Neural progenitor cell (in vitro differentiated cells): ENCODE measurements at places on chromosomes 12 and 14. TPM values are rescaled to one million over a fixed set of nuclear protein-coding genes. Genes with fewer than 3 reads are reported as not detected.
A peak's percentile ranks its signal among the peaks of the same experiment; 100 is the strongest.

The ABCC9 gene
- total RNA-seq, result not detected in 2 replicates

The RASAL1 gene
- total RNA-seq, result 0.50 and 1.4 TPM in 2 replicates

The PROX2 gene
- total RNA-seq, result not detected in 2 replicates

DNA sequence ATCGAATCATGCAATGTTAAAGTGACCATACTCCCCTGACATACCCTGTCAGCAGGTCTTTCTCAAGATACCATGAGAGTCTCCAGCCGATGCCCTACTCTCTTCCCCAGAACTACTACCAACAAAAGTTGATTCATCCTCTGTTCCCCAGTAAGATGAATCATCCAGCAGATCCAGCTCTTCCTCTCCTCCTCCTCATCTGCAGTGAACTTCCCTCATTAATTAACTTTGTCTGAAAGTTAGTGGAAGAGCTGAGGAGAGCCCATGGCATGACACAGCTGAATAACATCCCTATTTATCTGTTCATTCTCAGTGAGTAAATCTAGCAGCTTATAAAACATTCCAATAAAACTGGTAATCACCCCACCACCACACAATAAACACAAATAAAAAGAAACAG lies 213.4 kb downstream of the EGLN3 start:
- no peak overlapping the region for H3K27ac ChIP-seq
- peaks cover 8% of the 10 kb centered on the region for H3K4me1 ChIP-seq
- H3K36me3 ChIP-seq, result no peaks in the 10 kb centered on the region

The CEBPE gene
- not detected in 2 replicates for total RNA-seq

The ADCK1 gene
- 1.6 and 4.8 TPM in 2 replicates for total RNA-seq

DNA sequence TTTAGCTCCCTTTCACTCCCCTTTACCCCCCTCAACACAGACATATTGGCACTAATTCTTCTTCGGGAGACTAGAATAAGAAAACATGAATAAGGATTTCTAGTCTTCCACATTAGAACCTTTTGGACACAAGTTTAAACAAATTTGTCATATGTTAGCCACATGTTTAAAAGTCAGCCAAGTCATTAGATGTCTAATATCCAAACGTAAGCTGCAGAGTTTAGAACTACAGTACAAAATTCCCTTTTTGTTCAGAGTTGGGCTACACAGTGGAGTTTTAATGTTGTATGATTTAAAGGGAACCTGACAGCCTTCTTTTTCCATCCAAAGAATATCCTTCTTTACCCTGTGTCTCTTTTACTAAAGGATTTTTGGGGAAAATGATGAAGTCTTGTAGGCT lies 79.8 kb downstream of the PDE6H start:
- DNase-seq, result no peak
- no peaks in the 10 kb centered on the region for H3K27me3 ChIP-seq
- no peaks in the 10 kb centered on the region for H3K4me1 ChIP-seq
- H3K4me3 ChIP-seq, result no peak overlapping the region
- no peaks in the 10 kb centered on the region for H3K36me3 ChIP-seq
- H3K27ac ChIP-seq, result no peak overlapping the region

The KRT6B gene
- total RNA-seq, result not detected in 2 replicates

The GNG2 gene
- 44.4 and 56.8 TPM in 2 replicates for total RNA-seq

The KRT74 gene
- total RNA-seq, result not detected in 2 replicates

DNA sequence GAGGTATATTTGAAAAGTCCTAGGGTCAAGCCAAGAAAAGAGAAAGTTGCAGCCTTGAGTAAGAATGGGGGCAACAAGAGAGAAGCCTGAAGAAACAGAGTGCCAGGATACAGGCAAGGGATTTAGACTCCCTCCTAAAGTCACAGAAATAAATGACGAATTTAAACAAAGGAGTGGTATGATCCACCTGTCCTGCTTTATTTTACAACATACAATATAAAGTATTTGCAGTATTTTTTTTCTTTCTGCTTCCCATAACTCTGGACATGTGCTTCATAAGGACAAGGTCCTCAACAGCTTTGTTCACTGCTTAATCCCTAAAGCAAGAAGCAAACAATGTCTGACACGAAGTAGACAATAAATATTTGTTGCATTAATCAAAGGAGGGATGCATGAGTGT lies 57.4 kb downstream of the IFNG start:
- H3K27ac ChIP-seq, result no peak overlapping the region
- no peaks in the 10 kb centered on the region for H3K4me1 ChIP-seq

DNA sequence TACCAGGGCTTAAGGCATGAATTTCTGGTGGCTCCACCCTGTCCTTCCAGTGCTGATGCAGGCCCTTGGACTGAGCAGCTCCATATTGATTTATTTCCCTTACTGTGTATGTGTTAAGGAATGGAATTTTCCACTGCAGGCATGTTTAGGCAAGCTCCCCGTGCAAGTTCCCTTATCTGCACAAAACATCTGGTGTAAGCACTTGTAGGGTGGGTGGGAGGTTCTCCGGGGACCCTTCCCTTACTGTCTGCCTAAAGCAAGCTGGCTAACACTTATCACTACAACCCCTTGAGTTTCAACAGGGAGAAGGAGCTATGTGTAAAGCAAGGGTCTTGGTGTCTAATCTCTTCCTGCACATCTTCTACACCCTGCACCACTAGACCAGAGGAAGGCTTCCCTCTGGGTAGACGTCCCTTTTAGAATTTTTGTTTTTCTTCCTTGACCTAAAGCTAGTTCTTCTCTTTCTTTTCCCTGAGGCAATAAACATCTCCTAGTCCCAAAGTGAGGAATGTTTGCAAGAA lies 22.0 kb upstream of the DRAM1 start:
- DNase-seq, result no peak
- no peaks in the 10 kb centered on the region for H3K27me3 ChIP-seq
- no peak overlapping the region for H3K4me3 ChIP-seq

DNA sequence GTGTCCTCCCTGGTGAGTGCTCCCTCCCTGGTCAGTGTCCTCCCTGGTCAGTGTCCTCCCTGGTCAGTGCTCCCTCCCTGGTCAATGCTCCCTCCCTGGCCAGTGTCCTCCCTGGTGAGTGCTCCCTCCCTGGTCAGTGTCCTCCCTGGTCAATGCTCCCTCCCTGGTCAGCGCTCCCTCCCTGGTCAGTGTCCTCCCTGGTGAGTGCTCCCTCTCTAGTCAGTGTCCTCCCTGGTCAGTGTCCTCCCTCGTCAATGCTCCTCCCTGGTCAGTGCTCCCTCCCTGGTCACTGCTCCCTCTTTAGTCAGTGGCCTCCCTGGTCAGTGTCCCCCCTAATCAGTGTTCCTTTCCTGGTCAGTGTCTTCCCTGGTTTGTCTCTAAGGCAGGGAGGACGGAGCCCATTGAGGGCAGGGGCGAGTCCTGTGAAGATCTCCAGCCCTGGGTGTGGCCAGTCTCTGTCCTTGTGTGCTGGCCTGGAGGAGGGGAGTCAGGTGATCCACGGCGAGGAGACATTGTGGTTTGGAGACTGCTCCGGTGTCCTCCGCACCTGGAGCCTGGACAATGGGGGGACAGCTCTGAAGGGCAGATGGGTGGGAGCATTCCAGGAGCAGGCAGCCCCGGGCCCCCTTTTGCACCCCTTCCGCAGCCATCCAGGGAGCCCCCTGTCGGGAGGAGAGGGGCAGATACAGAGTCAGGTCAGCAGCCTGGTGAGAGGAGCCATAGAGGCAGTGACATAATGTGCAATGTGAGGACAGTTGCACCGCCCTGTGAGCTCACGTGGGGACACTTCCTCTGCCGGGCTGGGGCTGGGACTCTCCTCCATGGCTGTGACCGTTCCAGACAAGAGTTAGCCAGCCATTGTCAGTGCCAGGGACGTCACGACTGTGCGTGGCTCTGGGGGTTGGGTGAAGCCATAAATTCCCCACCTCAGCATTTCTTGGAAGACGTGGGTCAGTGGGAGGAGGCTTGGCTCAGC lies 93.4 kb downstream of the ADGRD1 start:
- H3K36me3 ChIP-seq, result no peaks in the 10 kb centered on the region
- H3K27me3 ChIP-seq, result no peaks in the 10 kb centered on the region
- no peak for DNase-seq
- H3K4me1 ChIP-seq, result no peaks in the 10 kb centered on the region

- H3K27ac ChIP-seq, result no peak overlapping the region
- H3K4me3 ChIP-seq, result no peak overlapping the region
These were observed 69.9 kb downstream of the RPS29 start for GRCh38 chr14:49516286-49516685.

- no peaks in the 10 kb centered on the region for H3K27me3 ChIP-seq
- no peak for DNase-seq
- H3K36me3 ChIP-seq, result no peaks in the 10 kb centered on the region
- H3K27ac ChIP-seq, result no peak overlapping the region
- no peaks in the 10 kb centered on the region for H3K4me1 ChIP-seq
These were observed 1126.1 kb downstream of the TMEM121 start for GRCh38 chr14:106652494-106652893.

The HOXC12 gene
- not detected in 2 replicates for total RNA-seq

DNA sequence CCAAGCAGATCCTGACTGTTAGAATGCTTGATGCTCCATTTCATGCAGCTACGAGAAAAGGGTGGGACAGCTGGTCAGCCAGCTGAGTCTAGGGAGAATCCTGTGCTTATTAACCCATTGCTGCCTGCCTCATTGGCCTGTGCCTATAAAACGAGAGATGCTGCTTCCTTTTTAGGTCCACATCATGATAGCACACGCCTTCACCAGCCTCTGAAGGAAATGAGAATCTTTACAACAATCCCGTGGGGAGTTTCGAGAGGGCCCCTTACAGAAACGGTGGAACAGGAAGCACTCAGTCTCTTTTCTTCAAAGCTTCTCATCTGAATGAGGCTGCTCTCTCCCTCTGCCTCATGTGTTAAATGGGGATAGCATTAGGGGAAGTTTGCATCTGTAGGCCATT lies 147.3 kb upstream of the RFLNA start:
- no peaks in the 10 kb centered on the region for H3K36me3 ChIP-seq
- no peaks in the 10 kb centered on the region for H3K4me1 ChIP-seq
- no peak for DNase-seq
- no peak overlapping the region for H3K27ac ChIP-seq

The KRT83 gene
- total RNA-seq, result not detected in 2 replicates

- peak; percentile 29 for DNase-seq
- peaks cover 17% of the 10 kb centered on the region for H3K4me1 ChIP-seq
- no peaks in the 10 kb centered on the region for H3K36me3 ChIP-seq
- no peaks in the 10 kb centered on the region for H3K27me3 ChIP-seq
- H3K27ac ChIP-seq, result no peak overlapping the region
These were observed 235.1 kb upstream of the PWP1 start for GRCh38 chr12:107450541-107450940.

DNA sequence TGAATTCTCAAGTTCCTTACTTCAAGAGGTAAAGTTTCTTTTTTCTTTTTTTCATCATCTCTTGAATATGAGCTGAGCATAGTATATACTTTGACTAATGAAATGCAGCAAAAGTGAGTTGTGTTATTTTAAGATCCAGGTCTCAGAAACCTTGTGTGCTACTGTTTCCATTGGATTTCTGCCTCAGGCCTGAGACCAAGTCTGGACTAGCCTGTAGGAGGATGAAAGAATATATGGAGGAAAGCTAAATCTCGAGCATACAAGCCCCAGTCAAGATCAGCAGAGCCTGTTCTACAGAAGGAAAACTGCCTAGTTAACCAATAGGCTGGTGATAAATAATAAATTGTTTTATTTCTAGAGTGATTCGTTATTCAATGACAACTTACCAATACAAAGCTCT lies 652.5 kb downstream of the C12orf50 start:
- no peaks in the 10 kb centered on the region for H3K27me3 ChIP-seq
- no peak overlapping the region for H3K27ac ChIP-seq
- H3K4me1 ChIP-seq, result no peaks in the 10 kb centered on the region
- no peaks in the 10 kb centered on the region for H3K36me3 ChIP-seq

DNA sequence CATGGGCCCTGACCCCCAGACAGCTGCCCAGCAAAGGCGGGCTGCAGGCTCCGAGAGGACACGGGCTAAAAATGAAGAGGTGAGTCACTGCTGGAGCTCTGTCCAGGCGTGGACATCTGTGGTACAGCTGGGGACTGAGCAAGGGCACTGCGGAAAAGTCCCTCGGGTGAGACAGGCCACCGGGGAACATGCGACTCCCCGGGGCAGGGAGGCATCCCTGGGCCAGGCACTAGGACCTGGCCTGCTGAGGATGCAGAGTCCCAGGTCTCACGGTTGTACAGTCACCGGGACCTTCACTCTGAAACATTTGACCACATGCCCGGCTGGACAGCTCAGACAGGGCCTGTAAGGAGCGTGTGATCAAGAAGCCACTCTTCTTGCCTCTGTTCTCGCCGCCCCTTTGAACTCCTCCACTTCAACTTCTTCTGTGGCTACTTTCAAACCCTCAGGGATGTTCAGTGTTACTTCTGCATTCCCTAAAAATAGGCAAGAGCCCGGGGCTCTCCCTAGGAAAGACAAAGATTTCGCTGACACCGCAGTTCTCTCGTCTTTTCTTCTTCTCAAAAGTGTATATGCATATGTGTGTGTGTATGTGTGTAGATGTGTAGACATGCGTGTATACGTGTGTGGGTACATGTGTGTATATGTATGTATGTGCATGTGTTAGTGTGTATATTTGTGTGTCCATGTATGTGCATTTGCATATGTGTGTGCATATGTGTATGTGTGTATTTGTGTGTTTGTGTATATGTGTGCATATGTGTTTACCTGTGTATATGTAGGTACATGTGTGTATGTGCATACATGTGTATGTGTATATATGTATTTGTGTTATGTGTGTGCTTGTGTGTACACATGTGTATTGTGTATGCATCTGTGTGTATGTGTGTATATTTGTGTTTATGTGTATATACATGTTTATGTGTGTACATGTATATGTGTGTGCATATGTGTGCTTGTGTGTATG lies 5.0 kb upstream of the RFLNA start:
- no peaks in the 10 kb centered on the region for H3K36me3 ChIP-seq
- no peak overlapping the region for H3K27ac ChIP-seq
- no peak overlapping the region for H3K4me3 ChIP-seq
- DNase-seq, result no peak
- H3K4me1 ChIP-seq, result peaks cover 31% of the 10 kb centered on the region

GRCh38 chr12:48765753-48766162 lies 23.1 kb downstream of the ADCY6 start:
- H3K4me1 ChIP-seq, result peaks cover 17% of the 10 kb centered on the region
- H3K27me3 ChIP-seq, result no peaks in the 10 kb centered on the region
- no peaks in the 10 kb centered on the region for H3K36me3 ChIP-seq
- DNase-seq, result no peak

The NUDT14 gene
- total RNA-seq, result 5.5 and 27.0 TPM in 2 replicates

The INSM2 gene
- not detected in 2 replicates for total RNA-seq

The SNW1 gene
- total RNA-seq, result 72.6 and 105 TPM in 2 replicates

DNA sequence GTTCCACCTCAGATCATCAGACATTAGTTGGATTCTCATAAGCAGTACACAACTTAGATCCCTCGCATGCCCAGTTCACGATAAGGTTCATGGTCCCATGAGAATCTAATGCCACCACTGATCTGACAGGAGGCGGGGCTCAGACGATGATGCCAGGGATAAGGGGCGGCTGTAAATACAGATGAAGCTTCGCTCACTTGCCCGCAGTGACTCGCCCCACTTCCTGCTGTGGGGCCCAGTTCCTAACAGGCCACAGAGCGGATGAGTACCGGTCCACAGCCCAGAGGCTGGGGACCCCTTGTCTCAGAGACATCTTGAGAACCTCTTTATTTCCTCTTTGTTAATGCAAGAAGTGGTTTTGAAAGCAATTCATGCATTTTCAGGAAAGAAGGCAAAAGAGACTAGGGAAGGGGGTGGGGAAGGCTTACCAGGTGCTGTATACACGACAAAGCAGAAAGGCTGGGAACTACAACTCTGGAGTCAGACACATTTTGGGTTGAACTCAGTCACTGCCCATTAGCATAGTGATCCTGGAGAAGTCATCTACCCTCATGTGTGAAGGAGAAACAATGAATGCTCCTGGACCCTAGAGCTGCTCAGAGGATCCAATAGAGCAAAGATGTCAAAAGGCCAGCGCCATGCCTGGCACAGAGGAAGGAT lies 68.7 kb downstream of the EID3 start:
- H3K27ac ChIP-seq, result no peak overlapping the region
- no peak for DNase-seq
- no peak overlapping the region for H3K4me3 ChIP-seq
- H3K4me1 ChIP-seq, result peaks cover 18% of the 10 kb centered on the region
- H3K27me3 ChIP-seq, result no peaks in the 10 kb centered on the region
